ENCODE measurements at places on chromosomes 13 and 19.

- DNase-seq: no peak
Measured at GRCh38 chr13:44905556-44905955, 83.7 kb downstream of the NUFIP1 start.

GRCh38 chr13:93029536-93029935 lies 197.1 kb upstream of the GPC6 start:
- no peak for DNase-seq

DNA sequence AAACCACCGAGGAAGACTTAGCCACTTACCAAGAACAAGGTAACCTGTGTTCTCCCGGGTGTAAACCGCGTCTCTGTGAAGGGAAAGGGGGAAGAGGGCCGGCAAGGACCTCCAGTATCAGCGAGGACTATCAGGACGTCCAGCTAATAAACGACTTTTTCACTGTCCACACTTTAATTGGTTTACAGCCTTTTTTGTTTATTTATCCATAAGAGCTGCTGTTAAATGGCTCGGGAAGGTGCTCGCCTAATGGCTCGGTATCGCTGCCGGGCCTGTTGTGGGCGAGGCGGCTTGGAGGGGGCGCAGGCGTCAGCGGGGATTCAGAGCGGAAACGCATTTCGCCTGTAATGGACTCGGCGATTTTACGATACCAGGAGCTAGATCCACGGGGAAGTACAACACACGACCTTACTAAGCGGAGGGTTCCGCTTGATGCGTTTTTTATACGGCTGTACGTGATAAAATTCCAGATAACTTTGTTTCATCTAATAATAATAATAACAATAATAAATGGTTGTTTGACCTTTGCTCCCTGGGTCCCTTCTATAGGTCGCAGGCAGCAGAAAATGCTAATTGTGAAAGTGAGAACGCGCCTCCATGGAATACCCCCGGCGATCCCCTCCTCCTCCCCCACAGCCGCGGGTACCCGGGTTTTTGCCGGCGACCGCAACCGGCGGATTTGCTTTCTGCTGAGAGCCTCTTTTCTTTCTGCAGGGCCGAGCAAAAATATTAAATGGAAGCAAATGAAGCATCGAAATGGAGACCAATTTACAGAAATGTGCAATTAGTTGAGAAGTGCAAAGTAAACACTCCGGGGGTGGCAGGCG lies 2.5 kb upstream of the PDX1 start:
- no peak for DNase-seq

DNA sequence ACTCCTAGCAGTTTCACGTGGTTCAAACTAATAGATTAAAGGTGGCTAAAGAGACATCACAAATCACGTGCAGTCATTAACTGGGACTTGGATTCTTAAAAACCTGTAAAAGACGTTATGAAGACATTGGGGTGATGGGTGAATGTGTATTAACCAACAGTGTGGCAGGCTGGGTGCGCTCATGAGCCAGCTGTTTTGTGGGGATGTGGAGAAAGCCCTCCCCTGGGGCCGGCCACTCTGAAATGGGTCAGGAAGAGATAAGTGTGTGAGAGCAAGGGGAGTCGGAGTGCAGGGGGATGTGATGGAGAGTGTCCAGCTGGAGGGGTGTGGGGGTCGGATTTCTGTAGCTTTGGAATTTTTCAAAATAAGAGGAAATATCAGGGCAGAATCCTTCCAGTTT lies 10.4 kb downstream of the UPF1 start:
- DNase-seq: no peak

DNA sequence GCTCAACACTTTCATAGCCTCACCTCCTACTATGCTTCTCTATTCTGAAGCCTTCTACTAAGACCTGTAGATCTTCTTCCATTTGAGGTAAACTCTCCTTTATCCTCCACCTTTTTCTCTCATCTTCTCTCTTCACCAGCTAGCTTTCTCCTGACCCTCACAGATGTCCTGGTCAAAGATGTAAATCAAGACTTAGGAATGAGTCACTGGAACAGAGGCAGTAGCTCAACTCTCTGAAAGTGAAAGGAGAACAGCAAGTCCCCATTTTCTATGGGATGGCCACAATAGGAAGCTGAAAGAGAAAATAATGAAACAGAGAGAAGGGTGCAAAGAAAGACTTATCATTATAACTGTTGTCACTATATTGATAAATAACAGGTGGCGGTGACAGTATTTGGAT lies 86.1 kb upstream of the DOCK9 start:
- DNase-seq: no peak

DNA sequence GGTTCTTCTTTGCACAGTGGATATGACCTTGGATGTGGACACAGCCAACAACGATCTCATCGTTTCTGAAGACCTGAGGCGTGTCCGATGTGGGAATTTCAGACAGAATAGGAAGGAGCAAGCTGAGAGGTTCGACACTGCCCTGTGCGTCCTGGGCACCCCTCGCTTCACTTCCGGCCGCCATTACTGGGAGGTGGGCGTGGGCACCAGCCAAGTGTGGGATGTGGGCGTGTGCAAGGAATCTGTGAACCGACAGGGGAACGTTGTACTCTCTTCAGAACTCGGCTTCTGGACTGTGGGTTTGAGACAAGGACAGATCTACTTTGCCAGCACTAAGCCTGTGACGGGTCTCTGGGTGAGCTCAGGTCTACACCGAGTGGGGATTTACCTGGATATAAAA lies 9.4 kb downstream of the RFPL4AL1 start:
- no peak for DNase-seq

DNA sequence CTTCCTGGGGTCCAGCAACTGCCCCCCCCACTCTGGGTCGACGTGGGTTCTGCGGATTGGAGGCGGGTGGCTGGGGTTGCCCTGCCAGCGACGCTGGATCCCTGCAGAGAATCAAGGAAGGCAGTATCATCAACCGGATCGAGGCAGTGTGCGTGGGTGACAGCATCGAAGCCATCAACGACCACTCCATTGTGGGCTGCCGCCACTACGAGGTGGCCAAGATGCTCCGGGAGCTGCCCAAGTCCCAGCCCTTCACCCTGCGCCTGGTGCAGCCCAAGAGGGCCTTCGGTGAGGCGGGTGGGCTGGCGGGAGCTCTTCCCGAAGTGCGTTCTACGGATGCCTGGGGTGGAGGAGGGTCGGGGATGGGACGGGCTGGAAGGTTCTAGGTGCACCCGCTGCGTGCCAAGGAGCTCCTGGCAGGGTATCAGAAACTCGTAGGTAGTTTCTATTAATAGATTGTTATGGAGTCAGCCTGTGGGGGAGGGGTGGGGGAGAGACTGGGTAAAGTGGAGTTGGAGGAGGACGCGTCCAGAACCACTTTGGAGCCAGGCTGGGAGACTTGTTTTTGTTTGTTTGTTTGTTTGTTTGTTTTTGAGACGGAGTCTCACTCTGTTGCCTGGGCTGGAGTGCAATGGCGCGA lies 1.5 kb downstream of the GIPC3 start:
- DNase-seq: no peak

DNA sequence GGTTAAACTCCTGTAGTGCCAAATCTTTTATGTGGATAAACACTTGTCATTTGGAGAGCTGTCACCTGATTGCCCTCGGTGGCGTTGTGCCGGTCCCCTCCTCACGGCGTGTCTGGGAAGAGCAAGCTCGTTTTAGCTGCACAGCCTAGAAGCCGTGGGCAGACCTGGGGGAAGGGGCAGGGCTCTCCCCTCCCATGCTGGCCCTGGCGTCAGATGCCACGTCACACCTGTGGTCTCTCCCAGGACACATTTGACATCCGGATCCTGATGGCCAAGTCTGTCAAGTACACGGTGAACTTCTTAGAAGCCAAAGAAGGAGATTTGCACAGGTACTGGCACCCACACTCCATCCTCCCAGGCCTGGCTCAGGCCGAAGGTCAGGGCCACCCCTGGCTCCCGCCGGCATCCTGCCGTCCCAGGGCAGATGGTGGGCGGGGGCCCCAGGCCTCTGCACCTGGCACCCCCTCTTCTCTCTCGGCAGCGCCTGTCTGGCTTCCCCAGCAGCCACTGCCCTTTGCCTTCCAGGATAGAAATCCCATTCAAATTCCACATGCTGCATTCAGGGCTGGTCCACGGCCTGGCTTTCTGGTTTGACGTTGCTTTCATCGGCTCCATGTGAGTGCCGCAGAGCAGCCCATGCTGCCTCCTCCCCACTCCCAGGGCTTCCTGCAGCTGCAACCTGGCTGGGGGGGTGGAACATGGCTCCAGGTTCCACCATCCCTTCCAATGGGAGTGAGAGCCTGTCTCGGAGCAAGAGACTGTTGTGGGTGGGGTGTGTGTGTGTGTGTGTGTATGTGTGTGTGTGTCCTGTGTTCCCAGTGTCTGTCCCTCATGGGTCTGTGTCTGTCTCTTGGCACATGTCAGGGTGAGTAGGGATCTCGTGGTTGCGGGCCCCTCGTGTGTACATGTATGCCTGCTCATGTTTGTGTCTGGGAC lies 8.8 kb downstream of the YIPF2 start:
- DNase-seq: peak; percentile 82

- DNase-seq: no peak
Measured at GRCh38 chr13:85093808-85094207, 705.4 kb downstream of the SLITRK6 start.

DNA sequence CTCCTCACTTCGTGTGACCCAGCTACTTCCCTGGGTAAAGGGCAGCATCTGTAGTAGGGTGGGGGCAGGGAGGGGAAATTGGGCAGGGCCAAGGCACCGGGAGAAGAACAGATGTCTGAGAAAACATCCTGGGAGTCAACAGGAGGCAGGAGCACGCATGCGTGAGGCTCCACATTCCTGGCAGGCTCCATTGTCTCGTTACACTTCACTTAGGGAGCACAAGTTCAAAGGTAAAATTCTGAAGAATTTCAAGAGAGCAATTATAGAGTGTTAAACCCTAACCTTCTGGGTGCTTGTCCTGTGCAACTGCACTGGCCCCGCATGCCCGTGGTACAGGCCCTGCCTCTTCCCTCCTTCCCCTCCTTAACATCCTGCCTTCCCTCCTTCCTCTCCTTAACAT lies 79.6 kb upstream of the POMP start:
- no peak for DNase-seq

DNA sequence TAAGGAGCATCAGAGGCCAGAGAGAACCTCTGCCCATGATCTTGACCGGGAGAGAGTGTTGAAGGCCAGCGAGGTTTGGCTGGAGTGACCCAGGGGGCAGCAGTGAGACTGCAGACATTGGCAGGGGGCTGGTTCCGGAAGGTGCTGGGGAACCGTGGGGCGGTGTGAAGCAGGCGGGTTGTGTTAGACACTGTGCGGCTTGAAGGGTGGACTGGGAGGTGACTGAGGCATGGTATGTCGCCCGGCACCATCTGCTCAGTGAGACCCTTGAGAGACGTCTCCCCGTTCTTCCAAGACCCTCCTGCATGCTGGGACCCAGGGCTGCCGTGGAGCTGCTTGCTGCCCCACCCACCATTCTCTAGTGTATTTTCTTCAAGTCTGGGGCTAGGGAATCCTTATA lies 24.6 kb downstream of the CARM1 start:
- DNase-seq: no peak

- no peak for DNase-seq
Measured at GRCh38 chr13:97539651-97540610, 106.0 kb downstream of the RAP2A start.

DNA sequence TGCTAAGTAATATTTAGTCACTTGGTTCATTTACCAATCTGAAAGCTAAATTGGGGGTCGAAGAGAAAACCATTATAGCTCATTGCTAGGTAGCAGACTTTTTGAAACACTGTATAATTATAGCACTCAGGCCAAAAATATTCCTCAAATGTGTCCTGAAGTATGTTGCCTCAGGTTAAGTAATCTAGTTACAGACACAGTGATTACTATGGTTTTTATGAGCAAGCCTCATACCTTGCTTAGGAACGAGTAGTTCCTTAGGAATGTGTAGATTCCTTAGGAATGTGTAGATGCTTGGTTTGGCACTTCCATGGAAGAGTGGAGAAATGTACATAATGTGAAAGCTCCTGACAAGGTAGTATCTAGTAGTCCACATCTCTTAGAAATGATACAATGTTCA lies 387.5 kb downstream of the LMO7 start:
- DNase-seq: no peak

DNA sequence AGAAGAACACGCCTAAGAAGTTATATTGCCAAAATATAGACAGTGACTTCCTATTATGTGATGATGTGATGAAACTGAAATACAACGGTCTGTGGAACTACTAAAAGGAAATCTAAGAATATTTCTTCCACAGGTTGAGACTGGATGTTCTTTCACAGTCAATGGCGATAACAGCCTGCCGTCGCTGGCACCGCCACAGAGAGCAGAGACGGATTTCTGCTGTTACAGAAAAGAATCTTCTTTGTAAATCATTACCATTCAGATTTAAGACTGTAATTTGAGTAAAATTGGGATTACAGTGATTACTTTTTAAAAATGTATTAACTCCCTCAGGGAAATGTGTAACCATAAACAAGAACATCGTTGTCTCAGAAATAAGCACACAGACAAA lies 100.8 kb downstream of the TUBGCP3 start:
- no peak for DNase-seq

DNA sequence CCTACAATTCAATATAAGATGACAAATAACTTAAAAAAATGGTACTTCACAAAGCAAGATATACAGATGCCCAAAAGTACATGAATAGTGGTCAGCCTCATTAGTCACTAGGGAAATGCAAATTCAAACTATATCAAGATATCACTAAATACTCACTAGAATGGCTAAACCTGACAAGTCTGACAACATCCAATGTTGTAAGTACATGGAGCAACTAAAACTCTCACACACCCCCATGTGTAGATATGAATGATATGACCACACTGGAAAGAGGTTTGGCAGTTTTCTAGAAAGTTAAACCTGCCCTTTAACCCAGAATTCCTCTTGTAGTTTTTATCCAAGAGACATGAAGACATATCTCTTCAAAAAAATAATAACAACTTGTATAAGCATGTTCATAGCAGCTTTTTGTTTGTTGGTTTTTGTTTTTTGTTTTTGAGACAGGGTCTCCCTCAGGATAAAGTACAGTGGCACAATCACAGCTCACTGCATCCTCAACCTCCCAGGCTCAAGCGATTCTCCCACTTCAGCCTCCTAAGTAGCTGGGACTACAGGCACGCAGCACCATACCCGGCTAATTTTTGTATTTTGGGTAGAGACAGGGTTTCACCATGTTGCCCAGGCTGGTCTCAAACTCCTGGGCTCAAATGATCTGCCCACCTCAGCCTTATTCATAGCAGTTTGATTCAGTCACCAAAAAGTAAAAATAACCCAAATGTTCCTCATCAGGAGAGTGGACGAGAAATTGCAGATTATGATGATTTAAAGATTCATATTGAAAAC lies 55.1 kb downstream of the RFX2 start:
- no peak for DNase-seq

DNA sequence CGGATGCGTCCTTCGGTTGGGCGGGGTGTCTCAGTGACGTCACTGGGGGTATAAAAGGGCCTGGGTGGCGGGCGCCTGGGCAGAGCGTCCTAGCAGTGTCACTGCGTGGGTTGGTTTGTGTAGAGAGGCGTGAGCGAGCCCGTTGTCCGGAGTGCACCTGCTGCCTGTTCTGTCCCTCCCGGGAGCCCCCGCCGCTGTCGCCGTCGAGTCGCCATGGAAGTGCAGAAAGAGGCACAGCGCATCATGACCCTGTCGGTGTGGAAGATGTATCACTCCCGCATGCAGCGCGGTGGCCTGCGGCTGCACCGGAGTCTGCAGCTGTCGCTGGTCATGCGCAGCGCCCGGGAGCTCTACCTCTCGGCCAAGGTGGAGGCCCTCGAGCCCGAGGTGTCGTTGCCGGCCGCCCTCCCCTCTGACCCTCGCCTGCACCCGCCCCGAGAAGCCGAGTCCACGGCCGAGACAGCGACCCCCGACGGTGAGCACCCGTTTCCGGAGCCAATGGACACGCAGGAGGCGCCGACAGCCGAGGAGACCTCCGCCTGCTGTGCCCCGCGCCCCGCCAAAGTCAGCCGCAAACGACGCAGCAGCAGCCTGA lies 2.9 kb downstream of the IER2 start:
- no peak for DNase-seq

- DNase-seq: no peak
Measured at GRCh38 chr13:59562924-59563323, 600.8 kb downstream of the DIAPH3 start.

Data from NCI-H510A (cell line).